NCI-H187 (cell line): ENCODE measurements at places on chromosomes 4 and X.

DNA sequence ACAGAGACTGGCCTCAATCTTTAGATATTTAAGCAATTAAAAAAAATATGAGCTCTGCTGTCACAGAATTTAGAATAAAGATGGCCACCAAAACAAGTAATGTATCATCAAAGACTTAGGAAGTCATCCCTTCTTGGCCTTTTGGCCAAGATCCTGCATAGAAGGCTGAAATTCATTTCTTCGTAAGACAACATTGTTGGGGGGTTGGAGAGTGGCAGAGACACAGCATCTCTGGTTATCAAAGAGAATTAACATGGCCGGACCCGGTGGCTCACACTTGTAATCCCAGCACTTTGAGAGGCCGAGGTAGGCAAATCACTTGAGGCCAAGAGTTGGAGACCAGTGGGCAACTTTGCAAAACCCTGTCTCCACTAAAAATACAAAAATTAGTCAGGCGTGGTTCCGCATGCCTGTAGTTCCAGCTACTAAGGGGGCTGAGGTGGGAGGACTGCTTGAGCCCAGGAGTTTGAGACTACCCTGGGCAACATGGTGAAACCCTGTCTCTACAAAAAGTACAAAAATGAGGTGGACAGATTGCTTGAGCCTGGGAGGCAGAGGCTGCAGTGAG lies 4.0 kb downstream of the PPM1K start:
- DNase-seq: no peak

DNA sequence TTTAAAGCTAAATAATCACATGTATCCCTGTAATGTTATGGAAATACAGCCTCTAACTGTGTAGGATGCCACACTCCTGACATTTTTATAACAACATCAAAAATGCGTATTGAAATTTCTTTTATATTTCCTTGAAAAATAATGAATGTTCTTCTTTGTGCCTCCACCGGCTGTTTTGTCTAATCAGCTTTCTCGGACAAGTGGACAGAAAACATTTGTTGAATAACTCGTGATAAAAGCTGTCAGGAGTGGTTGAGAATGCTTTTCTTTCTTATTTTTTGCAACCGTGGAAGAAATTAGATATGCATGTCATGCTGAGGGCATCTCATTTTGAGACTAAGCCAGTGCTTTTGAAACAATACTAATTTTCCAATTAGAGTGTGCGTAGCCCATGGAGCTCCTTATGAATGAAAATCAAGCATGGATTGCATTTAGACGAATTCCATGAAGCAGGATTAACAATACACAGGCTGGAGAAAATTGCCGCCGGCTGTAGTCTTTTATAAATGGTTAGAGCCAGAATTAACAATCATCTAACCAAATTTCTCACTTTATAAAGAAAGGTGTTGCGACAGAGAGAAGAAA lies 614.5 kb upstream of the LCORL start:
- DNase-seq: no peak

GRCh38 chr4:176546975-176547374 lies 227.2 kb downstream of the SPCS3 start:
- no peak for DNase-seq

DNA sequence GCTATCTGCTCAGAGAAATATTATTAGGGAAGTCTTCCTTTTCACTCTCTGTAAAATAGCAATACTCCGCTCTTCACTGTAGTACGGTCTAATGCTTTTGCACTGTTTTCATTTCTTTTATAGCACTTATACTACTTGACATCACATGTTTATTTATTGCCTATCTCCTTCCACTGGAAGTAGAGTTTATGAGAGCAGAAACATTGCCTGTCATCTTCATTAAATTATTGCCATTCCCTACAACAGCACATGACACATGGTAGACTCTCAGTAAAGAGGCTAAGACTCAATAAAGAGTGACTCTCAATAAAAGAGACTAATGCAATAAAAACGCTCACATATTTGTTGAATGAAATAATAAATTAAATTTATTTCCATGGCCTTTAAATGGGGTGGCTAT lies 241.3 kb upstream of the MAGEC2 start:
- DNase-seq: no peak
